D341Med (cell line): ENCODE measurements at places on chromosomes 1 and 21.
A peak's percentile ranks its signal among the peaks of the same experiment; 100 is the strongest.

- peak; percentile 81 for DNase-seq
Observed at GRCh38 chr1:240946926-240947325, 335.0 kb upstream of the GREM2 start.

DNA sequence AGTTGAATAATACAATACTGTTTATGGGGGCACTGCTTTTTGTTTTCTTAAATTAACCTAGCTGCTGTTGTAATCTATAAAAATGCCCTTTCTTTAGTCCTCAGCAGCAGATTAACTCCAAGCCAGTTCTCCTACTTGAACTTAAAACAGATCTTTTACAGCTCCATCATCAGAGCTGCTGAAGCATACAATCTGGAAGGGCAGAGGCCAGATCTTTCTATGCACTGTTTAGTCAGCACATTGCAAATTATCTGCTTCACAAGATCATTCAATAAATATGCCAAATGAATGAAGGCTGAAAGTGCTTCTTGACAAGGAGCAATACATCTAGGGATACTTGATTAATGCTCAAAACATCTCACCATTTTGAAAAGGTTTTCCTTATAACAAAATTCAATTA is 115.8 kb downstream of the PLPPR5 start:
- DNase-seq, result no peak

DNA sequence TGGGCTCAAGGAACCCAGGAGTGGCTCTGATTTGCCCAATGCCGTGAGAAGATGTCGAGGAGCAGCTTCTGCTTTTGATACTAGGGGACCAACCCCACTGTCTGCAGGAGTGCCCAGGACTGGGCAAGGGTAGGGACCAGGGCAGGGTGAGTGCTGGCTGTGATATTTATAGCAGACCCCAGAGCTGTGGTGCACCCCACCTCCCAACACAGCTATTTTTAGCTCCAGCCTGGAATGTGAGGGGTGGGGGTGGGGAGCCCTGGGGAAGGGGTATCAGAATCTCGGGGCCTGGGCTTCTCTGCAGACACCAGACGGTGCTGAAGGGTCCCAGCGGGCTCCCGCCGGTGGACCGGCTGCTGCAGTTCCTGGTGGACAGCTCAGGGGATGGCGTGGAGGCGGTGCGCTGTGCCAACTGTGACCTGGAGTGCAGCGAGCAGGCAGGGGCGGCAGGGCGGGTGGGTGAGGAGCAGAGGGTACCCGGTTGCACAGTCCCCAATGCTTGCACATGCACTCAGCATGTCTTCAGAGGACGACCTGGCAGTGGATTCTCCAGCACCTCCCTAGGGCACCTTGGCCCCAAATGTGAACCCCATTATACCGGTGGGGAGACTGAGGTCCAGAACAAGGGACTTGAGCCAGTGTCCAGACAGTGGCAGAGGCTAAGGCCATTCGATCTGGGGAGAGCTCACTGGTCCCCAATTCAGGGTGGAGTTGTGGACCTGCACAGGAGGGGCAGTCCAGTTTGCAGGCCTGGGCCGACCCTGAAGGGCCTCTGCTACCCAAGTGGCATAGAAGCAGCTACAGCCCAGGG is 1.4 kb downstream of the RNF207 start:
- no peak for DNase-seq

DNA sequence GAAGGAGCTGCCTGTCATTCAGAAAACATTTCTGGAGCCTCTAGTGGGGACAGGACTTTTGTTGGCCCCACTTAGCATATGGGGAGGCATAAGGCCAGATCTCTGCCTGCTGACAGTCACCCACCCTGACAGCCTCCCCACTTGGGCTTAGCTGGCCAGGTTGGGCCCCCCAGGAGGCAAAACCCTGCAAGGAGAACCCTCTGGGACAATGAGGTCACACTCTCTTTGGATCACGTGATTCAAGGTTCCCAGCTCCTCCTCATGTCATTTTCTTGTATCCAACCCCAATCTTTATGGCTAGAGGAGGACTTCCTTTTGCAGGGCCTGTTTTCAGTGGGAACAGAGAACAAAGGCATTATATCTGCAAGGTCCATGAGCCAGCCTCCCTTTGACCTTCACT is 60.0 kb downstream of the NAV1 start:
- DNase-seq, result peak; percentile 27

GRCh38 chr1:181425566-181425965 is 57.8 kb upstream of the CACNA1E start:
- DNase-seq, result no peak

GRCh38 chr1:58720680-58721079 is 20.8 kb upstream of the MYSM1 start:
- no peak for DNase-seq

- no peak for DNase-seq
Observed at GRCh38 chr1:157152510-157152909, 14.3 kb upstream of the ETV3 start.

GRCh38 chr1:40853113-40853884 is 8.9 kb downstream of the CITED4 start:
- DNase-seq, result no peak

GRCh38 chr1:200242110-200243041 is 167.5 kb downstream of the ZNF281 start:
- DNase-seq, result no peak
